ENCODE measurements at places on chromosomes 4 and X. TPM values are rescaled to one million over a fixed set of nuclear protein-coding genes. Genes with fewer than 3 reads are reported as not detected.

GRCh38 chrX:94057385-94057784, 383.4 kb downstream of the FAM133A start:
- no peak for DNase-seq
- no peak overlapping the region for H3K27ac ChIP-seq
- no peaks in the 10 kb centered on the region for H3K4me1 ChIP-seq

Gene TLR1
- polyA plus RNA-seq, result 6.1 TPM

DNA sequence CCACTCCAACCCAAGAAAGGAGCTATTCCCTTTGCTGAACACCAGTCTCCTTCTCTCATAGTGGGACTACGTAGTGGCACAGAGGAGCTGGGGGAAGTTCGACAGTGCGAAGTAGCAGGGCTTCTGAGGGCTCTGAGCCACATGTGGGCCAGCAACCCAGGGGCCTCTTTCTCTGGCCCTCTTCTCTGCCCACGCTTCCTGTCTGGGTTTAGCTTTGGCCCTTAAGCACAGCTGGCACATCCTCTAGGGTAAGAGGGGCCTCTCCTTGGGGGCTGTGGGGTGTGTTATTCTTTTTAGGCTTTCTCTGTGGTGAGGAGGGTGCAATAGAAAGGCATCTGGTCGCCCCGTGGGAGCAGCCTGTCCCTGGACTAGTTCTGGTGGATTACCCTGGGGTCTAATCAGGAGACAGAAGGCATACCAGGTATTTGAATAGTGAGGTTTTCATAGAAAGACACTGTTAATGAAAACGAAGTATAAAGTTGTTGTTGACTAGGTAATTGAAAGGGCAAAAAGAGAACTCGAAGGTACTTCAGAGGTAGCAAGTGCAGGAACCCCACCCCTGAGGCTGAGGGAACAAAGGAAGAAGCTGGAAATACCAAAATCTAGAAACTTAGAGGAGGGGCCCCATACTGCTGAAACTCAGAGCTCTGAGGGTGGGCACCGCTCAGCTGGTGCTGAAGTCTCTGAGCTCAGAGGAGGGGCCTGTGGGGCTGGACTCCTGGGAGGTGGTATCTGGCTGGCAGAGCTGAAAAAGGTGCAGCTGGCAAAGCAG, 151.9 kb upstream of the RPS6KA3 start:
- no peaks in the 10 kb centered on the region for H3K27me3 ChIP-seq
- DNase-seq, result no peak
- H3K4me3 ChIP-seq, result no peak overlapping the region
- H3K27ac ChIP-seq, result peak overlapping the region; percentile 44
- no peaks in the 10 kb centered on the region for H3K36me3 ChIP-seq

DNA sequence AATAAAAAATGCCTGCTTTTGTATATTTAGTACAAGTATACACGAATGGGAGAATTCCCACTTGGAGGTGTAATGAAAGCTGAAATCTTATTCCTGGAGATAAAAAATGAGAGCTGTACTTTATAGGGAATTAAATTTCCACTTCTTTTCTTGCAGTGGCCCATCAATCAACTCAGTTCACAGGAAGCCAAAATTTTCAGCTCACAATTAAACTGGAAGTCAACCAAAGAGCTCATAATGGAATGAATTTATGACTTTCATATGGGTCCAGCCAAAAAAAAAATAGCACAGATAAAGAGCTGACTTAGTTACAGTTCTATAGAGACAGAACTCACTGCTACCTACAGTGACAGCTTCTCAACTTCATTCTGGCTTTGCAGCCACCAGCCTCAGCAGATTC, 115.2 kb upstream of the TBC1D9 start:
- no peak overlapping the region for H3K4me3 ChIP-seq
- no peaks in the 10 kb centered on the region for H3K4me1 ChIP-seq
- no peaks in the 10 kb centered on the region for H3K36me3 ChIP-seq
- no peak overlapping the region for H3K27ac ChIP-seq
- H3K27me3 ChIP-seq, result no peaks in the 10 kb centered on the region
- DNase-seq, result no peak

- H3K27ac ChIP-seq, result no peak overlapping the region
- H3K36me3 ChIP-seq, result no peaks in the 10 kb centered on the region
- no peak overlapping the region for H3K4me3 ChIP-seq
- no peaks in the 10 kb centered on the region for H3K4me1 ChIP-seq
- peak; percentile 55 for DNase-seq
These were observed 22.1 kb downstream of the PIR start for GRCh38 chrX:15471028-15471427.

Gene SPARCL1
- 229 TPM for polyA plus RNA-seq

GRCh38 chrX:154024271-154024670, 4.6 kb upstream of the IRAK1 start:
- no peaks in the 10 kb centered on the region for H3K27me3 ChIP-seq
- H3K4me3 ChIP-seq, result no peak overlapping the region
- peaks cover 14% of the 10 kb centered on the region for H3K4me1 ChIP-seq
- H3K27ac ChIP-seq, result no peak overlapping the region
- no peak for DNase-seq
- H3K36me3 ChIP-seq, result peaks cover 17% of the 10 kb centered on the region

Gene XAGE1A
- polyA plus RNA-seq, result not detected

GRCh38 chr4:121564840-121565375, 131.9 kb downstream of the ANXA5 start:
- no peaks in the 10 kb centered on the region for H3K4me1 ChIP-seq
- DNase-seq, result no peak
- H3K27ac ChIP-seq, result no peak overlapping the region
- H3K4me3 ChIP-seq, result no peak overlapping the region
- H3K36me3 ChIP-seq, result no peaks in the 10 kb centered on the region

DNA sequence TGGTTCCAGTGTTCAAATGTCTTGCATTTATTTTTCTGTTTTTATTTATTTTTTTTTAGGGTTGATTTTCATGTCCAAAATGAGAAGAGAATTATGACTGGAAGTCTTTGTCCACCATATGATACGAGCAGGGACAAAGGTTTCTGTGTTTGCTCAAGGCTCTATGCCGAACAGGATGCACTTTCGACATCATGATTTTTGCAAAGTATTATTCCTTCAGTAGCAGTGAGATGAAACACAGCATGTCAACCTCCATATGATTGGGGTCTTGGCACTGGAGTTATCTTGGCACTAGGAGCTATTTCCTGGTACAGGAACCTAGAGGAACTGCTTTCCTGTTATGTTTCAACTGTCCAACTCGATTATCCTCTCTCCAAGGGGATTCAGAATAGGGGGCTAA, 72.6 kb downstream of the UCHL1 start:
- DNase-seq, result no peak
- no peaks in the 10 kb centered on the region for H3K27me3 ChIP-seq
- H3K36me3 ChIP-seq, result no peaks in the 10 kb centered on the region
- H3K4me1 ChIP-seq, result no peaks in the 10 kb centered on the region
- H3K4me3 ChIP-seq, result no peak overlapping the region
- H3K27ac ChIP-seq, result no peak overlapping the region

Gene SYP
- 3.6 TPM for polyA plus RNA-seq

DNA sequence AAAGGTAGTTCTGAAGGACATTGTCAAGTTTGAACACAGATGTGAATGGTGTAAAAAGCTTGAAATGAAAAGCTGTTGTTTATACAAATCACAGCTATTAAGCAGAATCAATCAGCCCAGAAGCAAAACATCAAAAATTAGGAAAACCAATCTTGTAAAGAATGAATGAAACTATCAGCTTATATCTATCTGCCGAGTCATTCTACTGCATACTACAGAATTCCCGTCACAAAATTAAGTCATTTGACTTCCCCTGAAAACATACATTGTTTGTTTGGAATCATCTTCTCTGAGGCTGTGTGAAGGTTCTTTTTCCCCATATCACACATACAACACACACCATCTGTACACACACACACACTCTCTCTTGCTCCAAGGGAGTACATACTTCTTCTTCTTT, 80.3 kb downstream of the RFC1 start:
- no peak for DNase-seq
- no peaks in the 10 kb centered on the region for H3K27me3 ChIP-seq
- H3K4me1 ChIP-seq, result no peaks in the 10 kb centered on the region
- H3K27ac ChIP-seq, result no peak overlapping the region

DNA sequence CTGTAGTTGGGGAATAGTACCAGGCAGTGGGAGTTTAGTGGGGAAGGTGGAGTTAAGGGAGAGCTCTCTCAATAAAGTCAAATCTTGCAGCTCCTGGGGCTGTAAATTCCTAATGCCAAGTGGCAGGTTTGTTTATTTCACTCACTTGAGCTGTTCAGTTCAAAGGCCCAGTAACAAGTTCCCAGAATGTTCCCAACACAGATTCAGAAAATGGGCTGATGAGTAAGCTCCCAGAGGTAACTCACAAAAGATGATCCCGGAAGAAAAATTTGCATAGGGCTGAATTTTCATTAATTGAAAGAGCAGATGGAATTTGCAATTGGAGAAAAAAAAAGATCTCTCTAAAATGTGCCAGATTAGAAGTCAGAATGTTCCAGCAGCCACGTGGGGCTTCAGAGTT, 286.2 kb downstream of the EVC2 start:
- no peak overlapping the region for H3K27ac ChIP-seq
- no peaks in the 10 kb centered on the region for H3K27me3 ChIP-seq
- H3K36me3 ChIP-seq, result no peaks in the 10 kb centered on the region

Gene TMEM192
- 8.0 TPM for polyA plus RNA-seq

DNA sequence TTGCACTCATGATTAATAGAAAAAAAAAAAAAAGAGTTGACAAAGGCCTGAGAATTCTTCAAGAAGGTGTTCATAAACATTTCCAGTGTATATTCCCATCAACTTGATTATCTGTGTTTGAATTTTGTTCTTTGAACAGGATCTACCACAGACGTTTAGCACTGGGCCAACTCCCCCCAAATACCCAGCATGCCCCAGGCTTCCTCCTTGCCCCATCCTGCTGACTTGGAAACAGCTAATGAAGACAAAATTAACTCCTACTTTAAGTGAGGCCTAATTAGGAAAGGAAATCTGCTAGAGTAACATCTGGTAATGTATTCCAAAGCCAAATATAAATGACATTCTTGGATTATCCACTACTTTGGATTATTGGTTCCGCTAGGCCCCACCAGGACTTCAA, 52.5 kb downstream of the PPARGC1A start:
- no peaks in the 10 kb centered on the region for H3K4me1 ChIP-seq
- no peak overlapping the region for H3K4me3 ChIP-seq
- no peaks in the 10 kb centered on the region for H3K36me3 ChIP-seq
- no peak for DNase-seq
- H3K27ac ChIP-seq, result no peak overlapping the region

- peak within 1 kb of the TSS; percentile 52 for H3K27ac ChIP-seq
- peaks cover 4% of the 10 kb centered on the region for H3K27me3 ChIP-seq
- H3K4me3 ChIP-seq, result peak within 1 kb of the TSS; percentile 42
- no peaks in the 10 kb centered on the region for H3K36me3 ChIP-seq
- H3K4me1 ChIP-seq, result no peaks in the 10 kb centered on the region
- DNase-seq, result no peak
These were observed at the start of gene FAM114A1 for GRCh38 chr4:38867478-38868058. TSS of gene FAM114A1 (plus strand) at chr4:38867806. CDS start at chr4:38878079, 10,273 bp downstream.

Gene SHROOM3
- 1.2 TPM for polyA plus RNA-seq

DNA sequence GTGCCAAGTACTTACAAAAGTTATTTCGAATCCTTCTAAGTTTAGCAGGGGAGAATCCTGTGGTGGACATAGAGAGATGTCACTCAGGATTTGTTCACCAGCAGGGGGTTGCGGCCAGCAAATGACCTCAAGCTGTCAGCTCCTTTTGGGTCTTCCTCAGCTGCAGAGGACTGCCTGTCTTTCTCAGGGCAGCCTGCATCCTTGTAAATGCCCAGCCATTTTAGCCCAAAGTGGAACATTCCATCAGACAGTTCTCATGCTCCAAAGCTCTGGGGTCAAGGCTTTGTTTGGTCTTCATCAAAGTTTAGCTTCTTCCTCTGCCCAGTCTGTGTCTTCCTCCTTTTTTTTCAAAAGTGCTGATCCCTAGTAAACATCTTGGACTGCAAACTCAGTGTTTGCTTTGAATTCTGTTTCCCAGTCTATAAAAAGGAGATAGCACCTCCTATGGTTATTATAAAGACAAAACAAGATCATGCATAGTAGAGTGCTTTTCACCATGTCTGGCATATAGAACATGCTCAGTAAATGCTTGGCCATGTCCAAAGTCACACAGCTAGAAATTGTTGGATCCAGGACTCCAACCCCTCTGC, 156.4 kb upstream of the GATB start:
- no peak overlapping the region for H3K27ac ChIP-seq
- H3K36me3 ChIP-seq, result no peaks in the 10 kb centered on the region
- H3K27me3 ChIP-seq, result no peaks in the 10 kb centered on the region
- DNase-seq, result no peak

Gene FAM149A
- polyA plus RNA-seq, result 1.9 TPM

DNA sequence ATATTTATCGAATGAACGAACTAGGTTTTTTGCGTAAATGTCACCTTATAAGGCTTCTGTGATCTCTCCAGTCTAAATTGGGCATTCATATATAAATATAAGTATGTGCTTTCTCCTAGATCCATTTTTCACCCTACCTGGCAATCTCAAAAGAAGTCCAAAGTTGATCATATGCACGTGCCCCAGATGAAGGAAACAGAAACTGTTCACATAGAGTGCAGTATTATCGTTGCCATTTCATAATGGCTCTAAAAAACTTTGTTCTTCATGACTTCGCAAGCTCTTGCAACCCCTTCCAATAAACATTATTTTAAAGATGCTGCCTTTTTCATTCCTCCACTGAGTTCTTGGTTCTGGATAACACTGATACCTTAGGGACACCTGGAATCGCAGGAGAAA, 708 bp downstream of the INTS12 start:
- H3K4me1 ChIP-seq, result peaks cover 11% of the 10 kb centered on the region
- H3K36me3 ChIP-seq, result no peaks in the 10 kb centered on the region
- H3K4me3 ChIP-seq, result peak overlapping the region; percentile 83

Gene PPP1R2C
- polyA plus RNA-seq, result not detected

- no peaks in the 10 kb centered on the region for H3K27me3 ChIP-seq
- no peaks in the 10 kb centered on the region for H3K4me1 ChIP-seq
- H3K27ac ChIP-seq, result no peak overlapping the region
These were observed 41.8 kb upstream of the CLDN24 start for GRCh38 chr4:183364025-183364424.

GRCh38 chrX:130826249-130826648, 76.8 kb downstream of the ENOX2 start:
- H3K27me3 ChIP-seq, result no peaks in the 10 kb centered on the region
- no peak overlapping the region for H3K27ac ChIP-seq
- no peak overlapping the region for H3K4me3 ChIP-seq
- DNase-seq, result no peak
- H3K36me3 ChIP-seq, result no peaks in the 10 kb centered on the region
- no peaks in the 10 kb centered on the region for H3K4me1 ChIP-seq

GRCh38 chr4:71270901-71271300, 67.9 kb upstream of the SLC4A4 start:
- no peaks in the 10 kb centered on the region for H3K27me3 ChIP-seq
- peak; percentile 50 for DNase-seq
- no peaks in the 10 kb centered on the region for H3K36me3 ChIP-seq
- no peaks in the 10 kb centered on the region for H3K4me1 ChIP-seq

DNA sequence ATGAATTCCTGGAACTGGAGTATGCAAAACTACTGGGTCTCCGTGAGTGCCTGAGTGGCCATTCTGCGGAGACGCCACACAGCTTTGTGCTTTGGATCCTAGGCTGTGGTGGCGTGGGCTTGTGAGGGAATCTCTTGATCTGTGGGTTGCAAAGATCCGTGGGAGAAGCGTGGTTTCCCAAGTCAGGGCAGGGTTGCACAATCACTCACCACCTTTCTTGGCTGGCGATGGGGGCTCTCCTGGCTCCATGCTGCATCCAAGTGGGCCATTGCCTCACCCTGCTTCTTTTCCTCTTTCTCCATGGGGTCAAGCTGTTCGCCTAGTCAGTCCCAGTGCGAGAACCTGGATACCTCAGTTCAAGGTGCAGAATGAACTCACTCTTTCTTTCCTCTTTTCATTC, 62.5 kb downstream of the SLAIN2 start:
- H3K27ac ChIP-seq, result no peak overlapping the region
- no peaks in the 10 kb centered on the region for H3K27me3 ChIP-seq
- peaks cover 11% of the 10 kb centered on the region for H3K36me3 ChIP-seq
- H3K4me3 ChIP-seq, result no peak overlapping the region

Measured in thymus (tissue), 14 donors.